Amniotic stem cell (primary cell): ENCODE measurements at places on chromosomes 4 and X.

- DNase-seq: no peak
These were observed 52.8 kb upstream of the PPP3CA start for GRCh38 chr4:101400096-101400495.

- DNase-seq: no peak
These were observed 55.8 kb upstream of the SORBS2 start for GRCh38 chr4:185867770-185868169.

- no peak for DNase-seq
These were observed 46.7 kb upstream of the WDR1 start for GRCh38 chr4:10163296-10163695.

GRCh38 chr4:181475781-181476507 is 767.3 kb upstream of the TENM3 start:
- DNase-seq: no peak

- peak; percentile 41 for DNase-seq
These were observed 77.3 kb upstream of the NOCT start for GRCh38 chr4:138938366-138938690.

- DNase-seq: no peak
These were observed 161.7 kb downstream of the RBMX2 start for GRCh38 chrX:130563476-130563875.

DNA sequence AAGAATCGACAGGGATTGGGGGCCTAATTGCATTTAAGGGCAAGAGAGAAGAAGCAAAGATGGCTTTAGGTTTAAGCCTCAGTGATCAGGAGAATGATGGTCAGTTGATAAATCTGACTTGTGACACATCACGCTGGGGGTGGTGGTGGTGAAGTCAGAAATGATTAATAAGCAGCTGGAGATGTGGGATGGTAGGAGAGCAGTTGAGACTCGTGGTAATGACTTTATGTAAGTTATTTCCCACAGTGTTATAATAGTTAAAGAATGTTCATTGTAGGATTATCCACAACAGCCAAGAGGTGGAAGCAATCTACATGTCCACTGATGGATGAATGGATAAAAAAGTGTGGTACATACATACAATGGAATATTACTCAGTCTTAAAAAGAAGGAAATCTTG is 178.9 kb upstream of the GPC4 start:
- no peak for DNase-seq

DNA sequence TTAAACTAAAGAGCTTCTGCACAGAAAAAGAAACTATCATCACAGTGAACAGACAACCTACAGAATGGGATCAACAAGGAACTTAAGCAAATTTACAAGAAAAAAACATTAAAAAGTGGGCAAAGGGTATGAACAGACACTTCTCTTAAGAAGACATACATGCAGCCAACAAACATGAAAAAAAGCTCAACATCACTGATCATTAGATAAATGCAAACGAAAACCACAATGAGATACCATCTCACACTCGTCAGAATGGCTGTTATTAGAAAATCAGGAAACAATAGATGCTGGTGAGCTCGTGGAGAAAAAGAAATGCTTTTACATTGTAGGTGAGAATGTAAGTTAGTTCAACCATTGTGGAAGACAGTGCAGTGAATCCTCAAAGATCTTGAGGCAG is 27.8 kb downstream of the PAPSS1 start:
- DNase-seq: no peak

DNA sequence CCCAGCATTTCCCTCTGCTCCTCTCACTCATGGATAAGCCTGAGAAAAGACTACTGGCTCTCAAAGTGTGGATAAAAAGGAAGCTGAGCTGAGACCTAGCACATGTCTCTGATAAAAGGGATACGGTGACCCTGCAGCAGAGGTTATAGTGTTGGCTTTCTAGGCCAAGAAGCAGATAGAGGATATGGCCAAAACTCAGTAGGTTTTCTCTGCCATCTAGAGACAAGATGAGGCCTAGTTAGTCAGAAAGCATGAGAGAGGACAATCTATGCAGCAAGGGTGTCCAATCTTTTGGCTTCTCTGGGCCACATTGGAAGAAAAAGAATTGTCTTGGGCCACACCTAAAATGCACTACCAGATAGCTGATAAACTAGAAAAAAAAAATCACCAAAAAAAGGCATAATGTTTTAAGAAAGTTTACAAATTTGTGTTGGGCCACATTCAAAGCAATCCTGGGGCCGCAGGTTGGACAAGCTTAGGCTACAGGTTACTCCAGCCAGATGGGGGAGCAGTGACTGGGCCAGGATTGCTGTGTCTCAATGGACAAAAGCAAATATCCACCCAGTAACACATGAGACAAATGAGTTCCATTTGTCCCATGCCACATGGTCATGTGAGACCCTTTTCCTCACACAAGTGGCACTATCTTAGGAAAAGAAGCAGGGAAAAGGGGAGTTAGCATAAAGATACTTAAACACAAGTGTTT is 411.4 kb downstream of the INPP4B start:
- no peak for DNase-seq

- no peak for DNase-seq
These were observed 110.0 kb downstream of the CBR4 start for GRCh38 chr4:168900080-168900479.

DNA sequence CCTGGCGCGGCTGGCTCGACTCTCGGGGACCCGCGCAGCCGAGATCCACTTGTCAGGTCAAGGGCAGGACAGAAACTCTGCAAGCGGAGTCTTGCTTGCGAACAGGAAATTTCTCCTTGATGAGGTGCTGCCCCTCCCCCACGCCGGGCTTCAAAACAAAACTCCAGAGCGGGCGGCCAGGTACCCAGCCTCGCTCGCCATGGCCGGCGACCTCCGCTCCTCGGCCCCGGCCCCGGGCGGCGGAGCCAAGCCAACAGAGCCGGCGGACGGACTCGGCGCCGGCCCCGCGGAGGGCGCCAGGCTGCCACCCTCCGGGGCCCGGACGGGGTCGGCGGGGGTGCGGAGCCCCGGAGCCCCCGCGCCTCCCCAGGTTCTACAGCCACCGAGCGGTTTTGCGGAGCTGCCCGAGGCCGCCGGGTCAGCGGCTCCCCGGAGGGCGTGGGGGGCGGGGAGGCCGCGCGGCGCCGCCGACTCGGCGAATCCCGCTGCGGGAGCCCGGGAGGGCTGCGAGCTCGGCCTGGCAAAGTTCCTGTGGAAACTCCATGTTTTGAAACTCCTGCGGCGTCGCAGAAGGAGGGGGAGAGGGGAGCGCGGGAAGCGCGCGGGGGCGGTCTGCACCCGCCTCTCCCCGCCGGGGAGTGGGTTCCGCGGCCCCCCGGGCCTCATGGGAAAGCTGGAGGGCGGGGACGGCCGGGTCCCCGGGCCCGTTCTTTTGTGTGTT is 11.7 kb upstream of the BCOR start:
- no peak for DNase-seq

GRCh38 chr4:115293093-115293462 is 179.7 kb upstream of the NDST4 start:
- DNase-seq: no peak

- no peak for DNase-seq
These were observed 177.8 kb upstream of the IGFBP7 start for GRCh38 chr4:57287687-57288604.

DNA sequence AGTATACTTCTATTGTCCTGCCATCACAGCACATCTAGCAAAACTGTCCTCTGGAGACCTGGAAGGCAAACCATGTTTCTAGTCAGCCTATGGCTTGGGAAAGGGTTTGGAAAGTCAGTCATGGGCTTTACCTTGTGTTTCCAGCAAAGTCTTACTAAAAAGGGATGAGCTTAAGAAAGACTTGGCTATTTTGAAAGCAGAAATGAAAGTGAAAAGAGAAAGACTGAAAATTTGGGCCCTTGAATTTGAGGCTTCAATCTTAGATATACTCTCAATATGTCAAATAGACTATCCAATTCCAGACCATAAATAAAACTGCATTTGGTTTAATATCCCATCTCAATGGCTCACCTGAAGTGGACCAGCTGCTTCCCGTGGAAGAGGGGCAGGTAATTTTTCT is 127.9 kb downstream of the ZNF330 start:
- DNase-seq: no peak

DNA sequence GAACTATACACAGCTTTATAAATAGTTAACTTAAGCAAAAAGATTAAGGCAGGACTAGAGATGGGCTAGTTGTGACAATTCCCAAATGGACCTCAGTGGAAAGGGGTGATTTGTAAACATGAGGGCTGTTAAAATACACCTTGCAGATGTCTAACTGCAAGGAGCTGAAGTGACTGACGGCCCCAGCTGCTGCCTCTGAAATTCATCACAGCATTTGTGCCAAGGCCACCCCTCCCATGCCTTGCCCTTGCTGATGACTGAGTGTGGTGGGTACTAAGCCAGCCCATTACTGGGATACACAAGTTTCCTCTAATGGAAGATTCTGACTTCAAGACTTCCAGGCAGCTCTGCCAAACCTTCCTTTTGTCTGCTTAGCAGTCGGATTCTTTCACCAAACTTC is 23.7 kb upstream of the EGFL6 start:
- no peak for DNase-seq

DNA sequence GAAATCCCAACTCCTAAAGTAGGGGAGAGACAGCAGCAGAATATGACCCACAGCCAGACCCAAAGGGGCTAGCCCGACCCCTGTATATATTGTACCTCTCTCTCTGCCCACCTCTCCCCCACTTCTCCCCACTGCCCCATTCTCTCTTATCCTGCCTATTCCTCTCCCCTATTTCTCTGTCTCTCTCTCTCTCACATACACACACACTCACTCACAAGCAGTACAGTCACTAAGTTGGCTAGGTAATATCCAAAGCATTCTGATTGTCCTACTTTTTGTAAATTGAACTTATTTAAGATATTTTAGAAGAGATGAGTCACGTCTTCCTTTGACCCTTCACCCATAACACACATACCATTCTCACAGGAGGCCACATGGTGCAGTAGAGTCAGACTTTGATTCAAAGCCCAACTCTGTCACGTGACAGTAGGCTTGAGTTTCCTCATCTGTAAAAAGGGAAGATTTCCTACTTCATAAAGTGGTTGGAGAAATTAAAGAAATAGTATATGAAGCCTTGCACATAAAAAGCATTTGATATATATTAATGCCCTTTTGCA is 29.5 kb downstream of the SRPX2 start:
- DNase-seq: no peak

- DNase-seq: no peak
These were observed 106.2 kb upstream of the PUDP start for GRCh38 chrX:7254144-7254543.

GRCh38 chr4:143083756-143084472 is 100.8 kb upstream of the USP38 start:
- no peak for DNase-seq

- DNase-seq: no peak
These were observed 56.6 kb downstream of the ARHGAP6 start for GRCh38 chrX:11609109-11609508.

- no peak for DNase-seq
These were observed 14.3 kb upstream of the GCNA start for GRCh38 chrX:71563921-71564320.

DNA sequence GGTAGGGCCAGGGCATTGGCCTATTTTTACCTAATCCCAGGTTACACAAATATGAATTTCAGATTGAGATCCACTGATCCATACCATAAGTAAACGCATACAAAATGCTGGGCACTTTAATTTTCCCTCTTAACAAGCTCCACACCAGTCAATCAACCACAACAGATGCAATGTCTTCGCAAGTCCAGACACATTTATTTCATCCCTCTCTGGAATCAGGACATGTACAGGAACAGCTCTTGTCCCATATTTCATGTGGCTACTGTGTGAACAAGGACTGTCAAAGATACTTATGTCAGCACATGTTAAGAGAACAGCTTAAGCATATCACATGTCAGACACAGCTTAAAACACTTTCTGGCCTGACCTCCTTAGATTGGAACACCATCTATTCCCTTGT is 145.9 kb downstream of the PPP3CA start:
- no peak for DNase-seq

GRCh38 chr4:108060164-108060563 is 70.5 kb downstream of the HADH start:
- DNase-seq: no peak

- no peak for DNase-seq
These were observed 936 bp downstream of the TMEM144 start for GRCh38 chr4:158211222-158211621.

DNA sequence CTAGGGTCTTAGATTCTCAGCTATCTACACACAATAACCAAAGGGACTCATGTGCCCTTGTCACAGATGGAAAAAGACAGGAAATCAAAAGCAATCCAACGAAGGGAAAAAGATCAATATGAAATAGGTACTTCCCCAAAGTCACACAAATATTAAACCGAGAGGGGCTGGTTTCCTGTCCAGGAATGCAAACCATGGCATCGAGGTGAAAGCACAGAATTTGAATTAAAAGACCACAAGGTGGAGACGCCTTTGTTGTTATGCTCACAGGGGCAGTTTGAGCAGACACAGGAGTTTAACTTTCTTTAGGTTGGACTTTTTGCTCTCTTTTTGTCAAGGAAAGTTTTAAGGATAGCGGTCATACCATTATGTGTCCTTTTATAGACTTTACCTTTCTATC is 14.3 kb downstream of the H2BW1 start:
- DNase-seq: no peak

- no peak for DNase-seq
These were observed 100.8 kb upstream of the EOLA2 start for GRCh38 chrX:150038986-150039599.

DNA sequence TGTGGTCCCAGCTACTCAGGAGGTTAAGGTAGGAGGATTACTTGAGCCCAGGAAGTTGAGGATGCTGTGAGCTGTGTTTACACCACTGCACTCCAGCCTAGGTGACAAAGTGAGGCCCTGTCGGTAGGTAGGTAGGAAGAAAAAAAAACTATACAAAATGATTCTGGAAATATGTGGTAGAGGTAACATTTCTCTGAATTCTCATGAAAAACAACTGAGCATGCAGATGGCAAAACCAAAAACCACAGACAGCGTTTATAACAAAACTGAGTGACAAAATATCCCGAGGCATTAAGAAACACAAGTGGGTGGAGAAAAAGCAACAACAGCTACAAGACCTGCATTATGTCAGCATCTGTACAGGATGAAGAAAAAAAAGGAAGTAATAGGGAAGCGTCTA is 211.7 kb downstream of the DLG3 start:
- no peak for DNase-seq

DNA sequence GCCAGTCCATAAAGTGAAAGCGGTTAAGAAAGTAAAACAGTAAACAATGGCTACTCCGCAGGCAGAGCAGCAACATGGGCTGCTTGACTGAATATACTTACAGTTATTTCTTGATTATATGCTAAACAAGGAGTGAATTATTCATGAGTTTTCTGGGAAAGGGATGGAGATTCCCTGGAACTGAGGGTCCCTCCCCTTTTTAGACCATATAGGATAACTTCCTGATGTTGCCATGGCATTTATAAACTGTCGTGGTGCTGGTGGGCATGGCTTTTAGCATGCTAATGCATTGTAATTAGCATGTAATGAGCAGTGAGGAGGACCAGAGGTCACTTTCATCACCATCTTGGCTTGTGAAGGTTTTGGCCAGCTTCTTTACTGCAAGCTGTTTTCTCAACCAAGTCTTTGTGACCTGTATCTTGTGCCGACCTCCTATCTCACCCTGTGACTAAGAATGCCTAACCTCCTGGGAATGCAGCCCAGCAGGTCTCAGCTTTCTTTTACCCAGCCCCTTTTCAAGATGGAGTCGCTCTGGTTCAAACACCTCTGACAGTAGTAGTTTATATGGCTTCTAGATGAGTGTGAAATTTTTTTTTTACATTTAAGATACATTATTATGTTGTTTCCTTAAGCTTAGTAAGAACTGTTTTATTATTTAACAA is 514.8 kb upstream of the TENM3 start:
- no peak for DNase-seq

- DNase-seq: no peak
These were observed 1.6 kb upstream of the PHOX2B start for GRCh38 chr4:41750121-41750625.

GRCh38 chr4:106172861-106173260 is 143.1 kb downstream of the TBCK start:
- no peak for DNase-seq
